ENCODE measurements at places on chromosomes 5 and 9.

- no peak for DNase-seq
Measured at GRCh38 chr5:93189707-93190120, 391.3 kb downstream of the NR2F1-AS1 start.

DNA sequence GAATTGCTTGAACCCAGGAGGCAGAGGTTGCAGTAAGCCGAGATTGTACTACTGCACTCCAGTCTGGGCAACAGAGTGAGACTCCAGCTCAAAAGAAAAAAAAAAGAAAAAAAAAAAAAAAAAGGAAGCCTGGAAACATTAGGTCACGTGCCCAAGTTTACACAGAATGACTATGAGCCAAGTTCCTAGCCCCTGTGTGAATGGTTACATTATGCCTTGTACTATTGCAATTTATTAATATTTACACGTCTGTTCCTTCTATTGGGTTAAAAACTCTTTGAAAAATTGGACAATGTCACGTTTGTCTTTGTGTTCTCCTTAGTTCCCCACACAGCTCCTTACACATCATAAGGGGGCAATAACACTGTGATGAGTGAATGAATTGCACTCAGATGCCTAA, 33.5 kb upstream of the SLC28A3 start:
- DNase-seq, result no peak

- no peak for DNase-seq
Measured at GRCh38 chr5:170741801-170742200, 41.7 kb upstream of the GABRP start.

DNA sequence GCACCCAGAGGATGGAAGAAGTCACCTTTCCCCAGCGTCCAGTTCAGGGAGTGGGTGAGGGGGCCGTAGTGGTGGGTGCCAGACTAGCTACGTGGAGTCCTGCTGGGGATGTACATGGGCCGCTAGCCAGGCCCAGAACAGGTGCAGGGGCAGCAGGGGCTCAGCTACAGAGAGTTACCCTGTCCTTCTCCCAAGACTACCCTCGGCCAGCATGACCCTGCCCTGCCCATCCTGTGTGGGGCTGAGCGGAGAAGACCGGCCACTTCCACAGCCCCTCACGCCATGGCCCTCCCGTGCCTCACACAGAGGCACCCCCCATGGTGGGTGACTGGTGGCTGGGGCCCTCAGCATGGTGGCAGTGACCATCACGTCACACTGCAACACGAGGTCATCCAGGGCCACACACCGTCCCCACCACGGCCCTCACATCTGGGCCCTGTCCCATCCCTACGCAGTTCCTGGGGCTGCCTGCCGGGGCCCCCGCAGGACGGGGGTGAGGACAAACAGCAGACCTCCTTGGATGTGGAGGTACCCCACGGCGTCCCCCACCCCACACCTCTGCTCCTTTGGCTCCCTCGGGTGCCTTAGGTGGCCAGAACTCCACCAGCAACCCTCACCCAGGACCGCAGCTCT, 977 bp upstream of the DPP7 start:
- no peak for DNase-seq

DNA sequence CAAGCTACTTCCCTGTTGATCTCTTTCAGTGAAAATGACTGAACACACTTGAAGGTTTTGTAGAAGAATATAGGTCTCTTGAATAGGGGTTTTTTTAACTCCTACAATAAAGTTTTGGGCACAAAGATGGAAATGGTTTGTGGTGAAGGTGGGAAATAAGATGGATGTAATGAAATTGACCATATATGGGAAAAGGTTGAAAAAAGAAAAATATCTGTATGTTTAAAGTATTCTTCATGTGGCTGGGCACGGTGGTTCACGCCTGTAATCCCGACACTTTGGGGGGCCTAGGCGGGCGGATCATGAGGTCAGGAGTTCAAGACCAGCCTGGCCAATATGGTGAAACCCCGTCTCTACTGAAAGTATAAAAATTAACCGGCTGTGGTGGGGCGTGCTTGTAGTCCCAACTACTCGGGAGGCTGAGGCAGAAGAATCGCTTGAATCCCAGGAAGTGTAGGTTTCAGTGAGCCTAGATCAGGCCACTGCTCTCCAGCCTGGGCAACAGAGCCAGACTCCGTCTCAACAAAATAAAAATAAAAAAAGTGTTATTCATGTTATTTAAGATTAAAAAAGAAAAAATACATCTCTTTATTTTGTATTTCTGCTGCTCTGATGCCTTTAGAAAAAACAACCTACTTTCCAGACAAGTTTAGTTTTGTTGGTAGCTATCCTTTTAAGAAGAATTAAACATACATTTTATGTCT, 2.2 kb downstream of the RBM27 start:
- DNase-seq, result no peak

Measured in WTC11 (cell line).